ENCODE measurements at places on chromosomes 16 and 17.

DNA sequence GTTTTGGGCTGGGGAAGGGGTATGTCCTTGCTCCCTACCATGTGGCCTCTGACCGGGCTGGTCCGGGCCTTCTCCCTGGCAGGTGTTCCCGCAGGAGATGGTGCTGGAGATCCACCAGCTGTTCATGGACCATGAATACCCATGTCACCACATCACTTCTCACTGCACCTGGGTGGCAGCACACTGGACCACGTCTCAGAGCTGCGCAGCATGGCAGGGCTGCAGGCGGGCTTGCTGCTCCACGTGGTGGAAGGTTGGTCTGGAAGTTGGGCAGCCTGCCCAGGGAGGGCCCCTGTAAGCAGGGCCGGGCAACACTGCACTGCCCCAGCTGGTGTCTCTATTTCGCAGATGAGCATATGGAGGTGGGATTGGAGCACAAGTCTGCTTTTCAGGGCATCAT, 169.5 kb upstream of the ZNF267 start:
- no peak for DNase-seq

DNA sequence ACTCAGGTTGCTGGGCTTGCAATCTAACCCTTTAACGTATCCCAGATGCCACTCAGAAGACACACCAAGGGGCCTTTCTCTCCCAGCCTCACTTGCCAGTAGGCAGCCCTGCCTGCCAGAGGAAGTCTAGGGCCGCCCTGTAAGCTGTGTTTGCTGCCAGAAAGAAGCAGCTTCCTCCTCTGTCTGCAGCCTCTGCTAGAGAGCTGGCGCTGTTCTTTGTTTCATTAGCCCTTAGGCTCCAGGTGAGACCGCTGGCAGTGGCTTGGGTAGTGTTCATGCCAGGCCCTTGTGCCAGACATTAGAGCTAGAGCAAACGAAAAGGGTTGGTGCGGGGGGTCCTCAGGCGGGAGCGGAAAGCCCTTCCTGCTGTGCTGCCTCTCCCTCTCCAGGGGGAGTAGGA, 8.9 kb downstream of the CTRL start:
- no peak for DNase-seq

DNA sequence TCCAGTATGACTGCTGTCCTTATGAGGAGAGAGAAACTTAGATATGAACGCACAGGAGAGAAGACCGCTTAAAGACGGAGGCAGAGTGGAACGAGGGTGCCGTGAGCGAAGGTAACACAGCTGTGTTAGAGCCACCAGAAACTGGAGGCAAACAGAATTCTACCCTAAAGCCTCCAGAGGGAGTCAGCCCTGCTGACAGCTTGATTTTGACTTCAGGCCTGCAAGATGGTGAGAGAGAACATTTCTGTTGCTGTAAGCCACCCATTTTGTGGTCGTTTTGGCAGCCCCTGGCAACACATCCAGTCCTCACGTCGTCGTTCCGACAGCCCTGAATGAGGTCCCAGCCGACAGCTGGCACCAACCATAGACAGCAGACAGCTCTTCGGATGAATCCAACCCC, 2.8 kb upstream of the SPATA2L start:
- DNase-seq: no peak

DNA sequence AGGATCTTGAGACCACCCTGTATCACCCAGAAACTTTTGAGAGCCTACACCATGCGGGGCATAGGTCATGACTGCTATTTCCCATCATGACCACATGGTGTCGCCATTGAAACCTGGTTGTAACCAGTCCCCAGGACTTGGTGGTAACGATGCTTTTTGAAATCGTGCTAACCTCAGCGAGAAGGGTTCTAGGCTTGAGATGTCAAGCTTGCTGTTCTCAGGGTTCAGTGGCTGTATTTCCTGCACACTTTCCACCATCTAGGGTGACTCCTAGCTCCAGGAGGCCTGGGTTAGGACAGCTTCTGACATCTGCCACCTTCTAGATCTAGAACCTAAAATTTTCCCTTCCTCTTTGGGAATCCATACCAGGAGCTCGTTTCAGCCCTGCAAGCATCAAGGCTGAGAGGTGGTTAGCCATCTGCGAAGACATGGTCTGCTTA, 13.0 kb upstream of the SPNS3 start:
- DNase-seq: peak; percentile 86

DNA sequence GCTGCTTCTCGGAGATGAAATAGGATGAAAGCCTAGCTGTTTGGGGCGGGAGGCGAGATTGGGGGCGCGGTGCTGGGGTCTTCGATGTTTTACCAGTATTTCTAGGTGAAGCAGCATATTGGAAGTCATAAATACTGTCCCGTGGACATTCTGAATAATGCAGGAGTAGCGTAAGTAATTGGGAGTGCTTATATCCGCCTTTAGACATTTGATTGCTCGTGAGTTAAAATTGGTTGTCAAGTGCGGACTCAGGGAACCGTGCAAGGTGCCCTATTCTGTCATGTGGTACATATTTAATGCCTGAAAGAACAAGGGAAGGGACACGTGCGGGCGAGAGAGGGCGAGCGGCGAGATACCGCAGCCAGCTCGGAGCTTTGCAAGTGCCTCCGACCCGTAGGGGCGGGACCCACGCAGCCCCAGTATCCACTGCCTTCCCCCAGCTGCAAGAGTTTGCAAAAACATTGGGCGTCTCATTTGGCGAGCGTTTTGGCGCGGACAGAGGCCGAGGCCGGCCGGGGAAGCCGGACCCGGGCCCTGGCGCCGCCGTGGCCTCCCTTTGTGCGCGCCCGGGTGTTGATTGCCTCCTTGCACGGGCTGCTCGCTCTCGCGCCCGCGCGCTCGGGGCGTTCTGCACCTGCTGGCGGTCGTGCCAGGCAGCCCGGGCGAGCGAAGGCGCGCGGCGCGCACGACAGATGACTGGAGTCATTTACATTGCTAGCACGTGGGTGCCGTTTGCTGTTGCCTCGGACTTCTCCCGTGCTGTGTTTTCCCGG, 849.8 kb upstream of the RBFOX1 start:
- no peak for DNase-seq

DNA sequence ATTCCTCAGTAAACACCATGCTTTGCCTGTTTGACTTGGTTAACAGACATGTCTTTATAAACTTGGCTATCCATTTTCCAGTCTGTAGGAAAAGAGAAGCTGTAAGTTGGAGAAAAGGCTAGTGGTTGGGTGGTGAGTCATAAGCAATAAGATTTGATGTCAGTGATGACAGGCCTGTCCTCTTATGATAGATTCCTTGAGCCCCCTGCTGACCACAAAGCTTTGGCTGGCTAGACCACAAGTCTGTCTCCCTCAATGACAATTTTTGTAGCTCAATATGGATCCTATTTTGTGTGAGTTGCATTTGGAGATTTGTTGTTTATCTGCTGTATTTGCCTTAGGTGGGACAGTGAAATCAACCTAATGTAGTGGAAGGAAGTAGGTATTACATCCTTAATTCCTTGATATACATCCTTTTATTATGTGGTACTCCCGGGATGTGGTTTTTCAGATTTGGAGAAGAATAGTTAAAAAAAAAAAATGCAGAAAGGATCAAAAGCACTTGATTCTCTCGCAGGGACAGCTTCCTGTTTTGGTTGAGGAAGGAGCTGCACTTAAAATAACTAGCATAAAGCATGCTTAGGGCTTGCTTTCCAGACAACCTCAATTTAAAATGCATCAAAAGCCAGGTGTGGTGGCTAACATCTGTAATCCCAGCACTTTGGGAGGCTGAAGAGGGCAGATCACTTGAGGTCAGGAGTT, 67.4 kb downstream of the SIAH1 start:
- DNase-seq: peak; percentile 66

DNA sequence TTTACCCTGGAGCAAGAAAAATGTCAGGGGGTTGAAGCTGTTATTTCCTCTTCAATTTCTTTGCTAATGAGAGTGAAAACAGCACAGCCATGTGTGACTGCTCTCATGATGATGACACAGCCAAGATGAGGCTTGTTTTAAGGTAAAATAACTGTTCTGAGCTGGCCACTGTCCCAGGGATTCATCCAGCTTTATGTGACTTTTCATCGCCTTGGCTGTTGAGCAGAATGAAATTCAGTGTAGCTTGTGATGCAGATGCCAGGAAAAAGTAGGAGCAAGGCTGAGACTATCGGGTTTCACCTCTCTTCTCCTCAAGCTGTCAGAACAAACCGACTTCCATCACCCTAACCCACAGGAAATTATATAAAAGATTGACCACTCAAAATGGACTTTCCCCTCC, 361.8 kb upstream of the CDH5 start:
- no peak for DNase-seq

- no peak for DNase-seq
These were observed 108.1 kb downstream of the HS3ST4 start for GRCh38 chr16:25799816-25800215.

DNA sequence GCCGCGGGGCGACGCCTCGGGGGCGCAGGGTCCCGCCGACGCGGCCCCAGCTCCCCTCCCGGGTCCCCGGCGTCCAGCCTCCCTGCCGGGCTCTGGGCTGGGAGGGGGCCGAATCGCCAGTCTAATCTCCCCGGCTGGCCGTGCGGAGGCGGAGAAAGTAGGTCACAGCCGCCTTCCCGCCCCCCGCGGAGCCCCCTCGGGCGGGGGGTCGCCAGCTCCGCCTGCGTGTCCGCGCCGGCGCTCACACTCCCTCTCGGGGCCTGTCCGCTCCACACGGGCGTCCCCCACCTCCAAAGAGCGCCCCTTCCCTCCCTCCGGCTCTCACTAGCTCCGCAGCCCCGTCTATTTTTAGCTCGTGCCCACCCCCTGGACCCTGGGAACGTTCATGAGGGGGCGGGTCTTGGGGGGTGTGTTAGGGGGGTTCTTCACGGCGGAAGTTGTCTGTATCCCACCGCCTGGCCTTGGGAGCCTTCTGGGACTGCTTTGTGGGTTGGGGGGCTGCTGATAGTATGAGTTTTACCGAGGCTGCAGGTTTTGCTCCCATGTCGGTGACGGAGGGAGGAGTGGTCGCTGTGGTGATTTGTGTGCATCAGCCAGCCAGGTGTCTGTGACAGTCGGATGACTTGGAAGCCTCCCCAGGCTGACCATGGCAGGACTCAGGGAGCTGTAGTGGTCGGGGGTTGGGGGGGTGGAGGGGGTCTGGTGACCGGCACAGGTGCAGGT, 1.1 kb downstream of the ATP1B2 start:
- no peak for DNase-seq

- DNase-seq: no peak
These were observed 11.3 kb downstream of the USB1 start for GRCh38 chr16:58012481-58012880.

GRCh38 chr16:69199382-69199781, 12.4 kb downstream of the SNTB2 start:
- peak; percentile 44 for DNase-seq

GRCh38 chr16:26149364-26150190, 457.8 kb downstream of the HS3ST4 start:
- DNase-seq: no peak

DNA sequence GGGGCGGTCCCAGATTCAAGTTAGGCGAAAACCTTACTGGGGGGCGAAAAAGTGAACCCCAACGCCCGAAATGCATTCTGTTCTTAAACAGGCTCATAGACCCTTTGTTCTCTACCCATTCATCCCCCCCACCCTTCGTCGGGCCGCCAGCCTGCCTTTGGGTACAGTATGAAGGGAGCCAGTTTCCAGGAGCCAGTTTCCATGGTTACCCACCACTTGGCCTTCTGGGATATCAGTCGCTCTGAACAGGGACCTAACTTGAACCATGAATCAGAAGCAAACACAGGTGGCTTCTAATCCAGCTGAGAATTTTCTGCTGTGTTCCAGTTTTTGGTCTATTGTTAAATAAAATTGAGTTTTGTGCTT, 532 bp downstream of the DHX40 start:
- peak; percentile 83 for DNase-seq

GRCh38 chr16:74942977-74943918, 41.7 kb downstream of the WDR59 start:
- DNase-seq: no peak

GRCh38 chr17:41004397-41004796, 4.5 kb downstream of the KRTAP3-1 start:
- no peak for DNase-seq

DNA sequence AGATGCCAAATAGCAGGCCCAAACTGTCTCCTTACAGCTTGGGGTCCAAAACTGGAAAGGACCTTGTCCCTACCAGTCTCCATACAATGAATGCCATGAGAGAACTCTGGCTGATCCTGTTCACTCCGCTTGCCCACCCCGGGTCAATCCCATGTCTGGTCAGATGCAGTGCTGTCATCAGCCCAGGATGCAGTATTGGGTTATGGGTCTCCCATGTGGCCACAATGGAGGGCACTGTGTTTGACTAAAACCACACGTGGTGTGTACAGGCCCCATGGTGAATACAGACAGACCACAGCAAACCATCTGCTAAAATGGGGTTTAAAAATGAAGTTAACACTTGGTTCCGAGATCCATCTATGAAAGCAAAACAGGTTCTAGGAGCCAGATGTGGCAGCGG, 20.4 kb downstream of the TRIM16 start:
- no peak for DNase-seq

- DNase-seq: no peak
These were observed 806 bp downstream of the TBX21 start for GRCh38 chr17:47733674-47734410.

GRCh38 chr16:56222474-56222997, 31.2 kb downstream of the GNAO1 start:
- DNase-seq: no peak

GRCh38 chr17:19533718-19534561, at the start of gene SLC47A1:
Gene SLC47A1, plus strand, starts transcription at chr17:19533854. Its CDS starts 86 bp downstream, at chr17:19533940.
- DNase-seq: peak; percentile 41

DNA sequence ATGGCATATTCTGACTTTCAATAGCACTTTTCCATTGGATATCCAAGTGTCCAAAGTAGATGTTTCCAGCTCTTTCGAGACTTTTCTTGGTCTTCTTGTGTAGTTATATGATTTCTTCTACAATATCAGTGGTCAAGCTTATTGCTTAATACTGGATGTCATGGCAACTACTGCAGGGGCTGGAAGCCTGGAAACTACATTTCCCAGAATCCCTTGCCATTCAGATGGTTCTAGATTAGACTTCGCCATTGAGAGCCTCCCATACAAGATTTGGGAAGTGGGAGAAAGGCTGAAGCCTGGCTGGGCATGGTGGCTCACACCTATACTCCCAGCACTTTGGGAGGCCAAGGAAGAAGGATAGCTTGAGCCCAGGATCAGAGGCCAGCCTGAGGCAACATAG, 153.6 kb downstream of the C16orf95 start:
- DNase-seq: no peak

DNA sequence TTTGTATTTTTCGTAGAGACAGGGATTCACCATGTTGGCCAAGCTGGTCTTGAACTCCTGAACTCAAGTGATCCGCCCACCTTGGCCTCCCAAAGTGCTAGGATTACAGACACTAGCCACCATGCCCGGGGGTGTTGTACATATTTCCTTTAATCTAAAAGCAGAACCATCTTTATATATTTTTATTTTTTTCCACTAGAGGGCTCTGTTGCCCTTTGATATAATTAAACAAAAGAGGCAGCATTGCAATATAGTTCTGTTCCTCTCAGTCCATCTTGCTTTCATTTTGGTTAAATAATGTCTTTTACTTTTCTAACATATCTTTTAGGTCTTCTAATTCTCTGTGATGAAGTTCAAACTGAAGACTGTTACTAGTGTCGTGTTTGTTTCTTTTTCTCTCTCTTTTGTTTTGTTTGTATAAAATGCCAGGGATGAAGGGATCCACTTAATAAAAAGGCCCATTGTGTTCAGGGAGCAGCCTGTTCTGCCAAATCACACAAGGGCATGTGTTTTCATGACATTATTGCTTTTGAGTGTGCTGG, 23.4 kb downstream of the WWOX start:
- DNase-seq: peak; percentile 74

GRCh38 chr16:55540221-55540620, 26.3 kb upstream of the CAPNS2 start:
- DNase-seq: no peak

GRCh38 chr17:55825213-55825612, 74.4 kb downstream of the PCTP start:
- peak; percentile 13 for DNase-seq

GRCh38 chr16:23316634-23317265, 14.6 kb downstream of the SCNN1B start:
- DNase-seq: no peak

All from kidney tubule cell (primary cell).